ENCODE measurements at places on chromosomes 16 and 17.
A peak's percentile ranks its signal among the peaks of the same experiment; 100 is the strongest.

GRCh38 chr16:85698935-85699558 is 10.3 kb upstream of the GINS2 start:
- DNase-seq, result no peak

DNA sequence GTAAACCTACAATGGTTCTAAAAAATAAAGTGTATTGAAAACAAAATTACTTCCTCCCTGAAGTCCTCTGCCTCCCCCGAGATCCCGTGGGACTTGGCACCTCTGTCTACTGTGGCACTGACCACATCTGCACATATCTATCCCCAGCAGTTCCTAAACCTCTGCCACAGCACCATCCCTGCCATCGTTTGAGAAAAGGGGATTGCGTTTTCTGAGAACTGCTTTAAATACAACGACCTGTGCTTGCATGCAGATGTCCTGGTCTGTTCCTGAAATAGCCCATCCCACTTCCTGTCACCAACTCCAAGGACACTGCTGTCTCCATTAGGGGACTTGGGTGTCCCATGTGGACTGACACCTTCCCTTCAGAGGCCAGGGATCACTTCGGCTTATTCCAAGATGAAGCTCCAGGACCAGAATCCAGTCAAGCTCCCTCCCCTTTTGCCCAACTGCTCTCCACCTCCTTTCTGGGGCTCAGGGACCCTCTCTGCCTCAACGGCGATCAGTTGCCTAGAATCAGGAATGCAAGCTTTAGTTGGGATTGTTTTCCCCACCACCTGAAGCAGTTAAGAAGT is 20.6 kb downstream of the CBLN1 start:
- no peak for DNase-seq

DNA sequence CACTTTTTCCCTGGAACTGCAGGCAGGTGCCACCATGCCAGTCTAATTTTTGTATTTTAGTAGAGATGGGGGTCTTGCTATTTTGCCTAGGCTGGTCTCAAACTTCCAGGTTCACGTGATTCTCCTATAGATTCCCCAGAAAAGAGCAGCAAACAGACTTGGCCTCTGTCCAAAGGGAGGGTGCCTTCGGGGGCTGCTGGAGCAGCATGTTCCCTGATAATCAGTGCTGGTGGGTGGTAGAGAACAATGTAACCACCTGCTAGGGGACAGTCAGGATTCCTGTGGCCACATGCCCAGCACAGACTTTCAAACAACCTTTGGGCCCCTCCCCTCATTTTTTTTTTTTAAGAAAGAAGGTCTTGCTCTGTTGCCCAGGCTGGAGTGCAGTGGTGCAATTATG is 14.2 kb upstream of the CCNF start:
- DNase-seq, result no peak

DNA sequence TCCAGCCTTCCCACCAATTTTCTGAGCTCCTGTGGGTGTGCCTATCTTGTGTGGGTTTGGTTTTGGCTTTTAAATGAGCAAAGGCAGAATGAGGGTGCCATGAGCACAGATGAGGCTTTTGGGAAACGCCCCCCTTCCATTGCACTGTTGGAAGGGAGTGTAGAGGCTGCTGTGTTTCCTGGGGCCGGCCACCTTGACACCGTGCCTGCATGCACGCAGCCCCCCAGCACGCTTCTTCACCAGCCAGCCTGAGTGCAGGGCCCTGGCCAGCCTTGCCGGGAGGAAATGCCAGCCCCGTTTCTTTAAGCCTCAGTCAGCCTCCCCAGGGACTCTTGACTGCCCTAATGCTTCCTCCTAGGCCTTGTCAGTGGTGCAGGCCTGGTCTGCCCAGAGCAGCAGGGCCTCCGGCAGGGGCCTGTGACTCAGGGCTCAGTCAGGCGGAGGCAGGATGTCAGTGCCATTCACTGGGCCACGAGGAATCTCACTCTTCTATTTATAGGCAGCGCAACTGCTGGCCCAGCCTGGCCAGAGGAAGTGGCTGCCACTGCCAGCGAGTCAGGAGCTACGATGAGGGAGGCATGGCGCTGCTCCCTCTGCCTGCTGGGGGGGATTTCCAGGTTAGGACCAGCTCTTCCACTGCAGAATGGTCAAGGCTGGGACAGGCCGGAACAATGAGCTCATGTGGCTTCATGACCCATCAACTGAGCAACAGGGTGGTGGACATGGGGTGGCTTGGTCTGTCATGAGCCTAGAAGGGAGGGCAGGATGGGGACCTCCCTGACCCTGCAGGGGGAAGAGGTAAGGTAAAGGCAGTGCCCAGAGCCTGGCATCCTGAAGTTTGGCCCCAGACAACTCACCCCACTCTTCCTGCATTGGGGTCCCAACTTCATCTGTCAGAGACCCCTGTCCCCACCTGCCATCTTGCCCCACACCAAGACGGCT is 205.2 kb downstream of the RAB11FIP4 start:
- DNase-seq, result peak; percentile 99

- DNase-seq, result no peak
Measured at GRCh38 chr16:47037396-47037745, 63.9 kb upstream of the DNAJA2 start.

GRCh38 chr17:74199306-74200092 is 4.0 kb upstream of the RPL38 start:
- DNase-seq, result peak; percentile 61

All from cardiac fibroblast (primary cell).